Stomach (tissue), 19 donors: ENCODE measurements at places on chromosomes 2 and 18. TPM values are rescaled to one million over a fixed set of nuclear protein-coding genes. Genes with fewer than 3 reads are reported as not detected.

The LOXHD1 gene
- total RNA-seq = 0.45 TPM

The PSMD1 gene
- 34.6 TPM for total RNA-seq

The MAP2 gene
- total RNA-seq = 14.5 TPM

DNA sequence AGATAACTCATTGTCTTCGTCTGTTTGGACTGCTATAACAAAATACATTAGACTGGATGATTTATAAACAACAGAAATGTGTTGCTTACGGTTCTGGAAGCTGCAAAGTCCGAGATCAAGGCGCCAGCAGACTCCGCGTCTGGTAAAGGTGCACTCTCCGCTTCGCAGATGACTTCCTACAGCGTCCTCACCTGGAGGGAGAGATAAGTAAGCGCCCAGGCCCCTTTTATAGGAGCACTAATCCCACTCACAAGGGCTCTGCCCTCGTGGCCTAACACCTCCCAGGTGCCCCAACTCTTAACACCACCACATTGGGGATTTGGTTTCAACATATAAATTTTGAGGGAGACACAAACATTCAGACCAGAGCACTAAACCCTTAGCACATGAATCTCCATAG is 51.3 kb downstream of the SERTAD2 start:
- DNase-seq = no peak
- H3K4me1 ChIP-seq = peaks cover 27% of the 10 kb centered on the region
- no peaks in the 10 kb centered on the region for H3K27me3 ChIP-seq
- no peak overlapping the region for H3K27ac ChIP-seq
- no peaks in the 10 kb centered on the region for H3K36me3 ChIP-seq
- no peak overlapping the region for H3K4me3 ChIP-seq

DNA sequence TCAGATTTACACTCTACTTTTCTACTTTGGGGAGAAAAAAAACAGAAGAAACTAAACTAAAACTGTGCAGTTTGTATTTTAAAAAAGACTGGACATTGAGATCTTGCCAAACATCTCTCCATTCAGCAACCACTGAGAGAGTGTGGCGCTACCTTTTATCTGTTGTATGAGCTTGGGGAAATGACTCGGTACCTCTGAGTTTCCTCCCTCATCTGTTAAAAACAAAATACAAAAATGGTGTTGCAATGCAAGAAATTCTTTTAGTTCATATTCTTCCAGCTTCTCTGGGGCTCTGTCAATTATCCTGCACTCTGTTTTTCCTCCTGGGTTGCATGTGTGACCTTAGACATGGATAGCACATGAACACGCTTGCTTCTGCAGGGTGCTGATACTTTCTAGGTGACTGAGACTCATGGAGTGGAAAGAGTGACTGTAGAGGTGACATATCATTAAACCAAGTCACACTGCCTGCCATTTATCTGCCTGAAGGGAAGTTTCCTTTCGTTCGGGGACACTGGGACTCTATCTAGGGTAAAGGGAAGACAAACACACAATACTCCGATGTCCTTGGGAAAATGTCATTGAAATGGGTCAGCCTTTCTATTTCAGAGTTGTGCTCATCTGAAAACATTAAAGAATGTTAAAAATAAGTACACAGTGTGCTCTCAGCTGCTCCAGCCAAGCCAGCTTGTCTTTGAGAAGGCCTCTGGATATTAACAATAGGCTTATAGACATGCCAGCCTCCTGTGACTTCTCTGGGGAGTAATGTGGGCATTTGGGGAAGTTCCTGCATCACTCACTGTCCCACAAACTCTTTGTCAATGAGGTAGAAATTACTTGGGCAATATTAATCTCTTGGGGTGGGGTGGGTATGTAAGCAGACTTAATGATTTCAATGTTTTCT is 91.4 kb downstream of the TRIB2 start:
- peak; percentile 14 for DNase-seq
- H3K27ac ChIP-seq = peak overlapping the region; percentile 39
- no peaks in the 10 kb centered on the region for H3K4me1 ChIP-seq
- H3K4me3 ChIP-seq = no peak overlapping the region
- no peaks in the 10 kb centered on the region for H3K27me3 ChIP-seq

DNA sequence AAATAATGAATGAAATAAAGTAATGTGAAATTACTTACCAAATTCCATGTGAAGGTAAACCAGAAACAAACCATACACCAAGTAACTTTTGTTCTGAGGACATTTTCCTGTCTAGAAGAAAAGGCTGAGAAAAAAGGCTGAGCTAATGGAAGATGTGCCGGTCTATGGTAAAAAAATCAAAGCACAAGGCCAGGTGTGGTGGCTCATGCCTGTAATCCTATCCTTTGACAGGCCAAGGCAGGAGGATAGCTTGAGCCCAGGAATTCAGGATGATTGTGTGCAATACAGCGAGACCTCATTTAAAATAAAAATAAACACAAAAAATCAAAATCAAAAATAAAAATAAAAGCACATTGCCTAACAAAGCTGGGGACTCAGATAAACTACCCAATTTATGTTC is 6.7 kb downstream of the ORC4 start:
- H3K36me3 ChIP-seq = no peaks in the 10 kb centered on the region
- DNase-seq = no peak
- no peak overlapping the region for H3K4me3 ChIP-seq
- H3K27ac ChIP-seq = no peak overlapping the region

DNA sequence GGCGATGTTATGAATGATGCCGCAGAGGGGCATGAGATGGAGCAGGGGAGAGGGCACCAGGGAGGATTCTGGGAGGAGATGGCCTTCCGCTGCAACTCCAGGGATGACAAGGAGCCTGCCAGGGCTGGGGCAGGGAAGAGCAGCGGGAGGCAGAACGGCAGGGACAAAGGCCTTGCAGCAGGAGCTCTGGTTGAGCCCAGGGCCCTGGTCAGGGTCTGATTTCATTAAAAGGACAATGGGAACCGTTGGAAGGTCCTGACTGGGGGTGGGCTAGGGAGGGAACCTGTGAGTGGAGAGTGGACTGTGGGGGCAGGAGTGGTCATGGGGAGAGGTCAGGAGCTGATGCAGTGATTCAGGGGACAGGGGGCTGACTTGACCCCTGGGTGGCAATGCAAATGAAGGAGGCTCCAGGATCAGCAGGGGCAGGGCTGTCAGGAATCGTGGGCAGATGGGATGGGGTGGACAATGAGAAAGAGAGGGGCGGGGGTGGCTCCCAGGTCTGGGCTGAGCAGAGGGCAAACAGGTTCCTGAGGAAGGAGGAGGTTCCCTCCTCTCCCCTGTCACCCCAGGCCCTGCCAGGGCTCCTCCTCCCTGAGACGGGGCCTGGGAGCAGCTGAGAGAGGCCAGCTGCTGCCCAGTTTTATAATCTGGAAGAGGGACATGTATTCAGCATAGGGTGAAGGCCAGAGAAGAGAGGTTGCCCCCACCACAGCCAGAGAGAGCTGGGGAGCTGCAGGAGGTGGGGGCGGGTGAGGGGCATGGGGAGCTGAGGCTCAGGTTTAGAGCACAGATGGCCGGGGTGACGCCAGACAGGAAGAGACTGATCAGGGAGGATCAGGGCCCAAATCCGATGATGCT is 7.3 kb upstream of the DUSP2 start:
- no peak overlapping the region for H3K27ac ChIP-seq
- H3K27me3 ChIP-seq = peaks cover 20% of the 10 kb centered on the region
- H3K4me1 ChIP-seq = peaks cover 3% of the 10 kb centered on the region
- no peaks in the 10 kb centered on the region for H3K36me3 ChIP-seq
- DNase-seq = no peak

DNA sequence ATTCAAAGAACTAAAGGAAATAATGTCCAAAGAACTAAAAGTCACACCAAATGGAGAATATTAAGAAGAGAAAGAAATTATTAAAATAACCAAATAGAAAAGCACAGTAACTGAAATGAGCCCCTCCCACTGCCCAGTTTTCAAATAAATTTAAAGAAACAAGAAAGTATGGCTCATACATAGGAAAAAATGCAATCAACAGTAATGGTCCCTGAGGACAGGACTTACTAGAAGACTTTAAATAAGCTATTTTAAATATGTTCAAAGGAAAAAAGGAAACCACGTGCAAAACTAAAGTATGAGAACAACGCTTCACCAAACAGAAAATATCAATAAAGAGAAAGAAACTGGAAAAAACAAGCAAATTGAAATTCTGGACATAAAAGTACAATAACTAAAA is 58.9 kb downstream of the TMEM131 start:
- no peak overlapping the region for H3K4me3 ChIP-seq
- H3K4me1 ChIP-seq = peaks cover 10% of the 10 kb centered on the region
- no peak for DNase-seq
- H3K27ac ChIP-seq = no peak overlapping the region
- no peaks in the 10 kb centered on the region for H3K36me3 ChIP-seq

DNA sequence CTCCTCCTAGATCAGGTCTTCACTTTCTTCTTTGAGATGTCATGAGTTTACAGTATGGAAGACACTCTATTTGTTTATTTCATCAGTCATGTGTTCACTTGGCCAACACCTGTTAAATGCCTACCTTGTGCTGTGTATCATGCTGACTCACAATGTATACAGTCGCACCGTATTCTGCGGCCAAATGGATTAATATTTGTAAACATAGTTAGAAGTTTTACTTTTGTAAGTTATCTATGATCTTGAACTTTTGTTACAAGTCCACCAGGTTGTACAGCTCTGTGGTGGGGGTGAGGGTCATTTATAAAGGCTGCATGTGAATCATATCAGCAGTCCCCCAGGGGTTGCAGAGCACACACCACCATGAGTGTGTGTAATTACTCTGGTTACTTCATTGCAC is 408.7 kb upstream of the NRP2 start:
- peak; percentile 55 for DNase-seq
- no peaks in the 10 kb centered on the region for H3K36me3 ChIP-seq
- no peak overlapping the region for H3K4me3 ChIP-seq
- no peaks in the 10 kb centered on the region for H3K27me3 ChIP-seq
